Cardiac muscle cell (in vitro differentiated cells and primary cell): ENCODE measurements at places on chromosomes 4 and X. TPM values are rescaled to one million over a fixed set of nuclear protein-coding genes. Genes with fewer than 3 reads are reported as not detected.
A peak's percentile ranks its signal among the peaks of the same experiment; 100 is the strongest.

DNA sequence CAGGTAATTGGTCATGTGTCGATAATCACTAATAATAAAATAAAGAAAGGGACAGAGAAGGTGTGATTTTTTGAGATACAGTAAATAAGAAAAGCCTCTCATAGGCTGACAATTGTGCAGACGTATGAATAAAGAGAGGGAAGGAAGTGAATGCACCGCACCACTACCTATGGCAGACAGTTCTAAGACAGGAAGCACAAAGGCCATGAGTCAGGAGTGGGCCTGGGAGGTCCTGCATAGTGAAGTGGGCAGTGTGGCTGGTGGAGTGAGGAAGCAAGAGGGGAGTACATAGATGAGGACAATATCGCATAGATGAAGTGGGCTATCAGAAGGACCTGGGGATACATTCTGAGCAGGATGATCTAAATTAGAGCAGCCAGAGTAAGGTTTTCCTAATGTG, 75.6 kb downstream of the BMP3 start:
- DNase-seq, result no peak

The SGMS2 gene
- total RNA-seq, result 1.9 and 3.3 TPM in 2 replicates

- no peak for DNase-seq
Measured at GRCh38 chr4:5843573-5844530, 49.0 kb downstream of the CRMP1 start.

The GAGE12H gene
- total RNA-seq, result not detected in 2 replicates

DNA sequence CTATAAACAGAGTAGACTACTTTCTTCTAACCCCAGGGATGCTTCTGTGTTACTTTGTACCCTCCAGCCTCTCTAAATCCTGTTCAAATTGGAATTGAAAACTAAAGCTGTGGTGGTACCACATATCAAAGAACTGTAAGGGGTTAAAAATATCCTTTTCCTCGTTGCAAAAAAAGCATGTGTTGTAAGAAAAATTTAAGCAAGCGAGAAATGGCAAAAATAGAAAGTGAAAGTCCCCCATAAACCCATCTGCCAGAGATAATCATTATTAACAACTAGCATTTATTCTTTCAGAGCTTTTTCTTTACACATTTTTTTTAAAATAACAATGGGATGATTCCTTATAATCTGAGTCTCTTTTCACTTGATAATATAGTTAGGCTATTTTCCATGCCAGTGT, 40.6 kb downstream of the TMEM164 start:
- no peak for DNase-seq

DNA sequence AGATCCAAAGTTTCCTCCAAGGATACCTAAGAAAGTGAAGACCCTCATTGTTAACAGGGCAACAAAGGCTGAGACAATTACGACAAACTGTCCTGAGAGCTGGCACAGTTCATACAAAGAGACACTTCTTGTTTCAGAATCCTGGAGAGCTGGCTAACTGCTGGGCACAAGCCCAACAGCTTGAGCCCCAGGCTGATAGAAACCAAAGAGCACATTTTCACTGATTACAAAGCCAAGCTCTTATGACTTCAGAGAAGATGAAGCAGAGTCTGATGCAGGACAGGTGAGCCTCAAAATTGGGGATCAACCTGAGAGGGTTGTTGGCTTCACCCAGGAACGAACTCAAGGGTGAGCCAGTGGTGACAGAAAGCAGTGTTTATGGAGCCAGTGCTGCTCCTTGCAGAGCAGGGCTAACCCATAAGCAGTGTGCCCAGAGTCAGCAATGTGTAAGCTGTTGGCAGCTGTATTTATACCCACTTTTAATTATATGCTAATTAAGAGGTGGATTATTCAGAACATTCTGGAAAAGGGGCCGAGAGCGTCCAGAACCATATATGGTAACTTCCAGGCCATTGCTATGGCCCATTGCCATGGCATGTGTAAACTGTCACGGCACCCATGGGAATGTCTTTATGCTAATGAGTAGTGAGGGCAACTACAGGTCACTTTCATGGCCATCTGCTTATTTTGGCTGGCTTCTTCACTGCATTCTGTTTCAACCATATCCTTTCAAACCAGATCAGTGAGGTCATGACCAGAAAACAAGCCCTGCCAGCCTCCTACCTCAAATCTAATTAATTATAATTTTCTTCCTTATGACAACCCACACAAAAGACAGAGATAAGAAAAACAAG, 183.7 kb downstream of the EVC2 start:
- no peak for DNase-seq

DNA sequence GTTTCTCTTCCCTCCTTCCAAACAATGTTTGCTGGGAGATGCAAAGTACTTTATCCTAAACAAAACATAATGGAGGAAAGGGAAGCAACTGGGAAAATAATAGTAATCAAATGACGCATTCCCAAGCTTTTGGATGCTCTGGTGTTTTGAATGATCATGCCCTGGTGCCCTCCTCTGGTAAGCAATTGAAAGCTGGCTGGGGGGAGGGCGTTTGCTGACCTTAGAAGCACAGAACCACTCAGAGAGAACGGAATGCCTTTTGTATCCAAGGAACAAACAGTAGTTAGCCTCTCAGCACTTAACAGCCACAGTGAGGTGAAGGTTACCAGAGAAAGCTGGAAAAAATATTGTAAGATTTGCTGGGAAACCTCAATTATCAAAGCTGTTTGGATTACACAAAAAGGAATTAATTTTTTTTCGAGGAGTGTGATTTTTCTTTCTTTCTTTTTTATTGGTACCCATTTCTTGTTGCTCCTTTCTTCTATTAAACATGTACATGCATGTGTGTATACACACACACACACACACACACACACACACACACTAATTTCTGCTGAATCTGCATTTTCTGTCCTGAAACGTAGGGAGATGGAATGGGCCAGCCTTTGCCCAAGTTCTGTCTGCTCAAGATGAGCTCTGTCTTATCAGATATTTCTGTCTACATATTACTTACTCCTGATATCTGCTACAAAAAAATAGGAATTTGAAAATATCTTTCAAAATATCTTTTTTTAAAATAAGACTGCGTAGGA, 155.8 kb upstream of the IGFBP7 start:
- DNase-seq, result no peak

- DNase-seq, result no peak
Measured at GRCh38 chrX:1902901-1903235, 288.0 kb downstream of the ASMT start.

The CWH43 gene
- not detected in 2 replicates for total RNA-seq

The HS3ST1 gene
- 0.09 and 0.35 TPM in 2 replicates for total RNA-seq

DNA sequence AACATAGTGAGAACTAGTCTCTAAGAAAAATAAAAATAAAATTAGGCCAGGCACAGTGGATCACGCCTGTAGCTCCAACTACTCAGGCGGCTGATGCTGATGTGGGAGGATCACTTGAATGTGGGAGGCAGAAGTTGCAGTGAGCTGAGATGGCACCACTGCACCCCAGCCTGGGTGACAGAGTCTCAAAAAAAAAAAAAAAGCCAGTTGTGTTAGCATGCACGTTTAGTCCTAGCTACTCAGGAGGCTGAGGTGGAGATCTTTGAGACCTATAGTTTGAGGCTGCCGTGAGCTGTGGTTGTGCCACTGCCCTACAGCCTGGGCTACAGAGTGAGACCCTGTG, 2.5 kb downstream of the DCK start:
- DNase-seq, result no peak

- DNase-seq, result peak; percentile 24
Measured at GRCh38 chr4:105162123-105162796, 15.6 kb downstream of the TET2 start.

The DUSP9 gene
- 5.4 and 8.7 TPM in 2 replicates for total RNA-seq

DNA sequence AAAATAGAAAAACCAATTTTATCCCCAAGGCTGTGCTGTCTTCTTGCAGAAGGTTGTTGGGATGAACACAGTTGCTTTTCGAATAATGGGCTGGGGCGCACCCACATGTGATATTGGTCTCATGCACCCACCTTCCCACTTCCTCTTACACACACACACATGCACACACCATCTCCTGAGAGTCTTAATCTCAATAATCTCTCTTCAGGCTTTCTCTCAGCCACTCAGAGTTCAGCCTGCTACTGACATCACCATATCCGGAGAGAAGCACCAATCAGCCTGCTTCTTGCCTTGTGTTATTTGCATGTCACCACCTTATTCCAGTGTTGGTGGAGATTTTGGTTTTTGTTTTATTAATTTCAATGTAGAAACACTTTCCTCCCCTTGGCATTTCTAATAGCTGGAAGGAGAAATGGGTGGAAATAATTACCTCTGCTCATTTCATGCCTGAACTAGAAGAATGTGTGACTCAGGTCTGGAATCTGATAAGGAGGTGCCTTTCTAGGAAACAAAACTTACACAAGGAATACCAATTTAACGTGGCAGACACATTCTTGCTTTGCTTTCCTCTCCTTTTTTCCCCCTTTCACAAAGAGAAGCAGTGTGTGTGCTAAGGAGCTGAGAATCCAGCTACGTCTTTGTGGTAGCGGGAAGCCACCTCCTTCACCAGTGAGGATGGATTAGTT, 400.2 kb downstream of the MID1IP1 start:
- no peak for DNase-seq

DNA sequence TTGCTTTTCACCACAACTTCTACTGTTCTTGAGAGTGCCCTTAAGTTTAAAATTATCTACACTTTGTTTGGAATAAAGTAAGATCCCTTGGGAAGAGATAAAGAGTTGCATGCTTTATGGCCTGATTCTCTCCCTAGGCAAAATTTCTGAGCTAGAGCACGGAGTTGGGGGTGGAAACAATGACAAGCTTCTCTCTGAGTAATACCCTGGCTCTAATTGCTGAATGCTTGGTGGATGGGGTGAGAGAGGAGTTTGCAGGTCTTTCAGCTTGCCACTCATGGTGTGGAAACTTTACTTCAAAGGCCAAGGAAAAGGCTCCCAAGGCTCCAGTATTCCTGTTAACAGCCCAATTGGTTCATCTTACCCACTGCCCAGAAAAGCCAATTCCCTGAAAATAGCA, 26.1 kb upstream of the PRDM8 start:
- peak; percentile 76 for DNase-seq

- DNase-seq, result no peak
Measured at GRCh38 chrX:17020356-17020755, 73.9 kb downstream of the REPS2 start.

DNA sequence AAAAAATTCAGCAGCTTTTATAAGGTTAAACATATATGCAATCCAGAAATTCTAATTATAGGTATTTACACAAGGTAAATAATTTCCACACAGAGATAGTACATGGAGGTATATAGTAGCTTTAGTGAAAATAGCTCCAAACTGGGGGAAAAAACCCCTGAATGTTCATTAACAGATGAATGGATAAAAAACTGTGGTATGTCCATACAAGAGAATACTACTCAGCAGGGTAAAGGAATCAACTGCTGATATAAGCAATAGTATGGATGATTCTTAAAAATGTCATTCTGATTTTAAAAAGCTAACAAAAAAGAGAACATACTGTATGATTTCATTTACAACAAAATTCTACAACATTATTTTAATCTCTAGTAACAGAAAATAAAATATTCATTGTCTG, 37.2 kb upstream of the FRMD7 start:
- no peak for DNase-seq

DNA sequence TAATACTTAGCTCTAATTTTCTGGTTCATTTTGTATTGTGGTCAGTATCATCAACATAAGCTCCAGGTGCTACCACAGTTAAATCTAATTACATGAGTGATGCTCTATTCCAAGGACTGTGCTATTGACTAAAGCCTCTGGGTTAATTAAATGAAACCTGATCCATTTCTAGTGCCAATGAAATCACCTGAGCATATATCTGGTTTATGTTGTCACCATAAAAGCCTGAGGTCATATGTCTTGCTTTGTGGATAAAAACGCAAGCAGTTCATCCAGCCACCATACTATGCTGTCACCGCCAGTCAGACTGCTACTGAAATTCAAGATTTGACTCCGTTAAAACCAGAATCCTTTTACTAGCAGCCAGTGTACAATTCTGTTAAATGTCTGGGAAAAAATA, 64.2 kb upstream of the ZNF518B start:
- no peak for DNase-seq

The CYTL1 gene
- 0.57 and 2.0 TPM in 2 replicates for total RNA-seq

DNA sequence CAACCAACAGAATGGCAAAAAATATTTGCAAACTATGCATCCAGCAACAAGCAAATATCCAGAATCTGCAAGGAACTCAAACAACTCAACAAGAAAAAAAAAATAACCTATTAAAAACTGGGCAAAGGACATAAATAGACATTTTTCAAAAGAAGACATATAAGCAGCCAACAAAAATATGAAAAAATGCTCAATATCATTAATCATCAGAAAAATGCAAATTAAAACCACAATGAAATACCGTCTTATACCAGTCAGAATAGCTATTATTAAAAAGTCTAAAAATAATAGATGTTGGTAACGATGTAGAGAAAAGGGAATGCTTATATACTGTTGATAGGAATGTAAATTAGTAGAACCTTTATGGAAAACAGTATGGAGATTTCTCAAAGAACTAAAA, 53.4 kb downstream of the WDR19 start:
- DNase-seq, result no peak

The DCAF8L2 gene
- total RNA-seq, result not detected in 2 replicates

- DNase-seq, result no peak
Measured at GRCh38 chr4:144750348-144750747, 104.4 kb downstream of the HHIP start.

The IL2 gene
- total RNA-seq, result not detected in 2 replicates

- DNase-seq, result no peak
Measured at GRCh38 chr4:47017494-47017893, 13.9 kb upstream of the GABRB1 start.
